ENCODE measurements at places on chromosomes 7 and 10.

GRCh38 chr10:86540016-86540415 lies 18.4 kb upstream of the WAPL start:
- DNase-seq = no peak

GRCh38 chr7:50418086-50418515 lies 32.0 kb downstream of the FIGNL1 start:
- DNase-seq = peak; percentile 93

DNA sequence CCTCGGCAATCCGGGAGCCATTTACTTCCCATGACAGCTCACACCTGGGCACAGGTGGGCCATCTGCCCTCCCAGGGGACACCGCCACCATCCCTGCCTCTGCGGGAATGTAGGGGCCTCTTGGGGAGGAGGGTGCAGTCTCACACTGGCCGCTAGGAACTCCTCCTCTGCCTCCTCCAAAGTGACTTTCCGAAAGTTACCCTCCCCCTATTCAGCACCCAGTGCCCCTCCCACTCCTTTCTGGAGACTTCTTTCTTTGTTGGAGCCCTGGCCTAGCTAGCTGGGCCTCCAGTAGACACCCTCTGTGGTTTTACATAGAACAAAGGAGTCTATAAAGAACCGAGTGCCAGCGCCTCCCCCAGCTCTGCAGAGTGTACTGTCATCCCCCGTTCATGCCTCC lies 45.8 kb upstream of the MNX1 start:
- no peak for DNase-seq

GRCh38 chr7:46524350-46524749 lies 603.3 kb upstream of the IGFBP3 start:
- DNase-seq = no peak

DNA sequence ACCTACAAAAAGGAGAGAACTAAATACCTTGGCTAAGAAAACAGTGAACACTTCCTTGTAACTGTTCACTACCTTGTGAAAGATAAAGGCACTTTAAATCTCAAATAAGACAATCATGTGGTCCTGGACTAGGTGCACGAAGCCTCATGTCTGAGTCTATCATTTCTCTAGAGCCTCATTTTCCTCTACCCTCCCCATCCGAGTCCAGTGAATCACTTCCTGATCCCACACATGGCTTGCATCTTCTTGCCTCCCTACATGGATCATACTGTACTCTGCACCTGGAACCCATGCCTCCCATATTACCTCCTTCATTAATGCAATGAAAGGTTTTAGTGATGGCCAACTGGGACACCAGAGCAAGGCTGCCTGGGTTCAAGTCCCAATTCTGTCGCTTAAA lies 34.5 kb downstream of the SNX10 start:
- DNase-seq = no peak

DNA sequence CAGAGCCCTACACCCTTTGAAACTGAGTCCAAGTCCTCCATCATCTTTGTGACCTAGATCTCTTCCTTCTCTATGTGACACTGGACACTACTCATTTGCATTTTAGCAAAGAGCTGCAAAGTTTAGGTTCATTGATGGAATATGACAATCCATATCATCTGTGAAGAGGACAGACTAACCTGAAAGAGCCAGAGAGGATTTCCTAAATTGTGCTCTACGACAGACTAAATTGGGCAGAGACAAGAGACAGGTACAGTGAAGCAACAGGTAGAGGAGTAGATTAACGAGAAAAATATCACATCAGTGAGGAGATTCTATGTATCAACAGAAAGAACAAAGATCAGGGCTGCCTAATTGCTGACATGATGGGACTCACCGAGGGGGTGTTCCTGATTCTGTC lies at the start of gene TAS2R3:
TSS of gene TAS2R3 (plus strand) at position 301 of the 400 bp plus-strand sequence. CDS start at position 363, 62 bp downstream.
- DNase-seq = no peak

- DNase-seq = no peak
Measured at GRCh38 chr7:106968160-106968559, 76.3 kb upstream of the PRKAR2B start.

- peak; percentile 43 for DNase-seq
Measured at GRCh38 chr7:106462365-106462859, 177.6 kb upstream of the NAMPT start.

DNA sequence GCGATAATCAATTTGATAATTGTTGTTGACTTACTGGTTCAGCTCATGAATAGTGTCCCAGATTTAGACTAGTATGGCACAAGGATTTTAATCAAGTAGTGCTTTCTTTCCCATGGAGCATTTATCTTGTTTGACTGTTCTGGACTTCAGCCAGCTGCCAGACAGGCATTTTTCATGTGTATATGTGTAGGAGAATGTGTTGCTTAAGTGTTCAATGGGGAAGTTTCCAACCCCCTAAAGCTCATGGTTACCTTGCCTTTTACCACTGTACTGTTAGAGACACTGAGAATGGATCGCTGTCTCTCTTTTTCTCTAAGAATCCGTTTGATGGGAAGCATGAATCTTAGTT lies 103.9 kb downstream of the LRRC4 start:
- no peak for DNase-seq

DNA sequence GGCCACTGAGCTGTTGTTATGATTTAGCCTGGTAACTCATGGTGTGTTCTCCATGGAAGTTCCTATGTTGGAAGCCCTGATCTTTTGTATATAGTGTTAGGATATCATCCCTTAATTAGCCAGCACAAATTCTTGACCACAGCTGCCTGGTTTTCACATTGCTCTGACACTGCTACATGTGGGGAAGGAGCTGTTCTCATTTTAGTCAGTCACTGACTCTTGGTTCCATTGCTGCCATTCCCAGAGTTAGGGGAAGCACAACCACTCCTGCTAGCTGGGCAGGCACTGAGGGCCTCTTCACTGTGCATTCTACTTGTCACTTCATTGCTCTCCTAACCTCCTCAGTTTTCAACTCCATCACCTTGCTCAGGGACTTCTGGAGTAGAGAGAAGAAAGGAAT lies 98.4 kb upstream of the GJD4 start:
- DNase-seq = no peak

- DNase-seq = peak; percentile 96
Measured at GRCh38 chr7:70752794-70753241, 379.1 kb upstream of the GALNT17 start.

DNA sequence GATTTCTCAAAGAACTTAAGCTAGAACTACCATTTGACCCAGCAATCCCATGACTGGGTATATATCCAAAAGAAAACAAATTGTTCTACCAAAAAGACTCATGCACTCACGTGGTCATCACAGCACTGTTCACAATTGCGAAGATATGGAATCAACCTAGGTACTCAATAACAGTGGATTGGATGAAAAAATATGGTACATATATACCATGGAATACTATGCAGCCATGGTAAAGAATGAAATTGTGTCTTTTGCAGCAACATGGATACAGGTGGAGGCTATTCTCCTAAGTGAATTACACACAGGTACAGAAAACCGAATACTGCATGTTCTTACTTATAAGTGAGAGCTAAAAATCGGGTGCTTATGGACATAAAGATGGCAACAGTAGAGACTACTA lies 61.8 kb downstream of the PIK3CG start:
- DNase-seq = no peak

DNA sequence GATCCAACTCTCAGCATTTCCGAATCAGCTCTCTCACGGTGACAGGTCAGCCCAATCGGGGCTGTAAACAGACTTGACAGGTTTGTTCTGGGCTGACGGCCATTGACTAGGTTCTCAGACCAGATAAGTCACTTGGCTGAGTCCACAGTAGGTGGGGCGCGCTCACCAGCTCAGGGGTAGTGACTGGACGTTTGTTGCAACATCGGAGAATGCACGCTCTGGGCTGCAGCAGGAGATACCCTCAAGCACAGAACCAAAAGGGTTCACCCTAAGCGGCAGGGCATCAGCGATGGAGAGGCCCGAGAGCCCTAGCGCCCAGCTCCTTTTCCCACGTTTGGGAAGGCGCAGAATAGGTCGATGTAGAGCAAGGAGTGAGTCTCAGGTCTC lies 1.8 kb downstream of the KLLN start:
- no peak for DNase-seq

GRCh38 chr7:79078273-79078672 lies 375.2 kb downstream of the MAGI2 start:
- DNase-seq = no peak

DNA sequence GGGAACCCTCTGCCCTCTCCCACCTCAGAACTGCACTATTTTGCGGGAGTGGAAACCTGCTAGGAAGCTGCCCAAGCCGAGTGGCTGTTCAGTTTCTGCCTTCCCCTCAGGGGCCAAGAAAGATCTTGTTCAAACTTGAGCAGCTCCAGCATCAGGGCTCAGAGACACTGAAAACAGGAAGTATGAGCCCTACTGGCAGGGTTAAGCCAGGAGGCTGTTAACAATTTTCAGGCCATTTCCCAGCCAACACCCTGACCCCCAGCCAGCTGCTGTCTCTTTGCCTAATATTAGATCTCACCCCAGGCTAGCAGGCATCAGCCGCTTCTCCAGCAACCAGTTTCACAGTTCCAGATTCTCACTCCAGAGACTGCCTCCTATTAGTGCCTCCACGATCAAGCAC lies 9.2 kb downstream of the PLAU start:
- DNase-seq = no peak

GRCh38 chr10:12531305-12532220 lies 182.2 kb downstream of the CAMK1D start:
- DNase-seq = no peak

DNA sequence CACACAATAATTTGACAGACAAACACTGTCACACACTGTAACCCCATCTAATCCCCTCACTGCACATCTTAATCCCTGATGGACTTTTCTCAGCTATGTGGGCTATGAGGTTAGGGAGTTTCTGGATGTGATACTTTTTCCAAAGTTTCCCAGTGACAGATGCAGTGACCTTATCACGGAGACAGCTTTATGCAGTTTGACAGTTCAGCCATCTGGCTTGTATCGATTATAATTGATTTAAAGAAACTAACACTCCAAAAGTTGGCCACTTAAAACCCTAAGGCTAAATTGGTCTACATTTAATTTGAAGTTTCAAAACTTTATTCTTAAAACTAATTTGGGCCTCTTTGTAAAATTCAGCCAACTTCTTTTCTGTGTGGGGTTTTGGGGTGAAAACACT lies 196.7 kb downstream of the SDK1 start:
- DNase-seq = peak; percentile 43

GRCh38 chr7:20598459-20599309 lies 16.8 kb upstream of the ABCB5 start:
- peak; percentile 70 for DNase-seq

- peak; percentile 8 for DNase-seq
Measured at GRCh38 chr10:28949005-28950004, 272.0 kb downstream of the BAMBI start.

- DNase-seq = no peak
Measured at GRCh38 chr10:56561336-56561735, 200.3 kb upstream of the ZWINT start.

DNA sequence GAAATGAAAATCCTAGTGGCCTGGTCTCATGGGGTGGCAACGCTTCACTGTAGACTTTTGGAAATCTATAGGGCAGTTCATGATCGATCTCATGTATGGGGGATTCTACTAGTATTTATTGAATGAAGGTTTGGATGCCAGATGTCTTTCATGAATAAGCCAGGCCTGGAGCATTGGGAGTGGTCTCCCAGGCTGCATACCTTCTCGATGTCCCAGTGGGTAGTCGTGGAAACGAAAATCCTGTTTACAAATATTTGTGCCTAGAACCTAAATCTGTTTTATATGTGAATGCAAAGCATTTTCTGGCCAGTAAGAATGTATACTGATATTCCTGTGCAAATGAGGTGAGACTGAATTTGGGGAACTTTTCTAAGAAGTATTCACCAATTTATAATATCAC lies 105.0 kb upstream of the C1QL3 start:
- peak; percentile 37 for DNase-seq

DNA sequence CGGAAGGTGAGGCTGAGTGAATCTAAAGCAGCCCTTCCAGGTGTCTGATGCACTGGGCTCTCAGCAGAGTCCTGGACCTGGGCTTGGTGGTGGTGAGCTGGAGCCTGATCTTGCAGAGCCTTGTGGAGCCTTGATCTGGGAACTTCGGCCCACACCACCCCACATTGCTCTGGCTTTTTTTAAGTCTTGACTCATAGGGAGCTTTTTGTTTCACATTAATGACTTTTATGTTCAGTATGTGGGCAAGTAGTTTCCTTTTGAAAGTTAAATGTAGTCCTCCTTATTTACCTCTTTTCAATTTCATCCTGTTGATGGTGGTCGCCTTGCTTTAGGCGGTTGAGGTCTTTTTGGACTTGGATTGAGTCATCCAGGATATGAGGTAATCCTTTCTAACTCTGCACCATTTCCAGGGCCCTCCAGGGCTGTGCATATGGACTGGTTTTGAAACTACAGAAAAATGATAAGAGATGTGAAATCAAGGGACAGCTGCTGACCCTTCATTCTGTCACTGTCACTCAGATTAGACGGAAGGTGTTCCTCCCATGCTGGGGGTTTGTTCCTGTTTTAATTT lies 2.9 kb upstream of the NRAP start:
- DNase-seq = no peak

DNA sequence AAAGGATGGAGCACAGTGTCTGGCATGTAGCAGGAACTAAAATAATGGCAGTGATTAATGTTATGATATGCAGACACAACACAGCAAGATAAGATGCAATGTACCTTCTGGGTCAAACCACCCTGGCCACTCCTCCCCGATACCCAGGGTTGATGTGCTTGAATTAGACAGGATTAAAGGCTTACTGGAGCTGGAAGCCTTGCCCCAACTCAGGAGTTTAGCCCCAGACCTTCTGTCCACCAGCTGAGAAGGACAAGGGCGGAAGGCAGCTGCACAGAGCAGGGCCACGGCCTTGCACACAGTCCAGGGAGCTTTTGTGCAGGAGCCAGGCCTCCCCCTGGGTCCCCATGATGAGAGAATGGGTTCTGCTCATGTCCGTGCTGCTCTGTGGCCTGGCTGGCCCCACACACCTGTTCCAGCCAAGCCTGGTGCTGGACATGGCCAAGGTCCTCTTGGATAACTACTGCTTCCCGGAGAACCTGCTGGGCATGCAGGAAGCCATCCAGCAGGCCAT lies at the start of gene RBP3:
TSS of gene RBP3 (plus strand) at position 226 of the 514 bp plus-strand sequence. CDS start at position 348, 122 bp downstream.
- DNase-seq = peak; percentile 92

- peak; percentile 68 for DNase-seq
Measured at GRCh38 chr10:122995936-122996335, 12.7 kb downstream of the IKZF5 start.

DNA sequence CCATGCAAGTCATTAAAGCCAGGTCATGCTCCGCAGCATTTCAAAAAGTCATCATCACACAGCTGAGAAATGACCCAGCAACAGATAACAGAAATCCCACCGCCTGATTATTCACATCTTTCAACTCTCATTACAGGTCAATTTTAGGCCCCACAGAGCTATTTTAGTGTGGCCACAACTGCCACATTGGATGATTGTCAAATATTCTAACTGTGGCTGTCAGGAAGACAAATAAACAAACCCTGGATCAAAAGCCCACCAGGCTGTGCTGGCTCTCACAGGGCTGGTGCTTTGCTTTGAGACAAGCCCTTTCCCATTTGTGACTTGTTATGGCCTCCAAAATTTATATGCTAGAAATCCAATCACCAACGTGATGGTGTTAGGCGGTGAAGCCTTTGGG lies 117.6 kb upstream of the CDC14C start:
- DNase-seq = no peak

Data from NCI-H82 (cell line).